ENCODE measurements at places on chromosomes 2 and 18. TPM values are rescaled to one million over a fixed set of nuclear protein-coding genes. Genes with fewer than 3 reads are reported as not detected.

Gene CPLX4
- total RNA-seq = not detected

Gene ANKRD30B
- total RNA-seq = not detected

Gene IL1B
- 4.4 TPM for total RNA-seq

Gene SERPINB13
- total RNA-seq = not detected

DNA sequence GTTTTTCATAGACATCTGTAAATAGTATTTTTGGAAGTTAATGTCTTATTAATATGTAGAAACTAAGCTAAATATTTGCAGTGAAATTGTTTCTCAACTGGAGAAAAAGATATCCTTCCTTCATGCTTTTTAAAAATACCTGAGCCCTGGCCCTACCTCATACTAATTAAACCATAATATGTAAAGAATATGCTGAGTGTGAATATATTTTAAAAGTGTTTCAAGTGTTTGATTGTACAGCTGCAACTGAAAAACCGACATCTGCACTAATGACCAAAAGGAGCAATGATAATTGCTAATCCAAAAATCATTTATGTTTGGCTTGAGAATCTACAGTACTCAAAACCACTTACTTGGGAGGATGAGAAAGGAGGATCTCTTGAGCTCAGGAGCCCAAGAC lies 156.7 kb downstream of the MBD5 start:
- no peaks in the 10 kb centered on the region for H3K4me1 ChIP-seq
- H3K27me3 ChIP-seq = no peaks in the 10 kb centered on the region
- no peak overlapping the region for H3K4me3 ChIP-seq
- peaks cover 3% of the 10 kb centered on the region for H3K36me3 ChIP-seq
- no peak for DNase-seq
- no peak overlapping the region for H3K27ac ChIP-seq

DNA sequence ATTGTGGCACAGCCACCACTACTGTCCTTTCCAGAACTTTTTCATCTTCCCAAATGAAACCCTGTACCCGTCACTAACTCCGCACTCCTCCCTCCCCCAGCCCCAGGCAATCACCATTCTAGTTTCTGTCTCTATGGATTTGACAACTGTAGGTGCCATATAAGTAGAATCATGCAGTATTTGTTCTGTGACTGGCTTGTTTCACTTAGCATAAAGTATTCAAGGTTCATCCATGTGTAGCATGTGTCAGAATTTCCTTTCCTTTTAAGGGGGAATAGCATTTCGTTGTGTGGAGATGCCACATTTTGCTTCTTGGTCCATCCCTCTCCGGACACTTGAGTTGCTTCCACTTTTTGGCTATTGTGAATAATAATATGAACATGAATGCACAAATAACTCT lies 842 bp upstream of the CKAP2L start:
- H3K27ac ChIP-seq = no peak overlapping the region
- H3K27me3 ChIP-seq = no peaks in the 10 kb centered on the region
- H3K4me1 ChIP-seq = peaks cover 9% of the 10 kb centered on the region
- H3K4me3 ChIP-seq = peak overlapping the region; percentile 61
- DNase-seq = no peak
- H3K36me3 ChIP-seq = no peaks in the 10 kb centered on the region

DNA sequence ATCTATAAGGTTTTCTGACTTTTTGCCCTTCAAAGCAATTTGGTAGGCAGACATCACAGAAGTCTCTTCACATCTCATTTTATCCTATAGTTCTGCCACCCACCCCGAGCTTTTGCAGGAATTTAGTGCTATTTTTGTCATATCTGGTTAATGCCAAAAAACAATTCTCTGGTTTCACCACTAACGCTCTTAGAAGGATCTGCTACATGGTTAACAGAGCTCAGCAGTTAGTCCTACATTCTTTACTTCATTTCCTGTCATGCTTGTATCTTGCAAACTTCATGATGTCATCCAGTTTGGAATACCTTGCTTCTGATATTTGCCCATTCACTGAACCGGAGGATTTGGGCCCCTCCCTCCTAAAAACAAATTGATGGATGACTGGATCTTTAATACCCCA lies 116.8 kb upstream of the SERPINE2 start:
- no peaks in the 10 kb centered on the region for H3K27me3 ChIP-seq
- no peak for DNase-seq
- no peaks in the 10 kb centered on the region for H3K4me1 ChIP-seq
- H3K36me3 ChIP-seq = no peaks in the 10 kb centered on the region
- no peak overlapping the region for H3K27ac ChIP-seq
- H3K4me3 ChIP-seq = no peak overlapping the region

- no peaks in the 10 kb centered on the region for H3K27me3 ChIP-seq
- H3K4me1 ChIP-seq = no peaks in the 10 kb centered on the region
- H3K4me3 ChIP-seq = no peak overlapping the region
- DNase-seq = no peak
- no peak overlapping the region for H3K27ac ChIP-seq
These were observed 90.6 kb upstream of the CYP26B1 start for GRCh38 chr2:72238311-72238710.

GRCh38 chr18:42480441-42480840 lies 525.4 kb downstream of the PIK3C3 start:
- no peaks in the 10 kb centered on the region for H3K36me3 ChIP-seq
- no peak overlapping the region for H3K27ac ChIP-seq
- H3K27me3 ChIP-seq = no peaks in the 10 kb centered on the region
- no peaks in the 10 kb centered on the region for H3K4me1 ChIP-seq

DNA sequence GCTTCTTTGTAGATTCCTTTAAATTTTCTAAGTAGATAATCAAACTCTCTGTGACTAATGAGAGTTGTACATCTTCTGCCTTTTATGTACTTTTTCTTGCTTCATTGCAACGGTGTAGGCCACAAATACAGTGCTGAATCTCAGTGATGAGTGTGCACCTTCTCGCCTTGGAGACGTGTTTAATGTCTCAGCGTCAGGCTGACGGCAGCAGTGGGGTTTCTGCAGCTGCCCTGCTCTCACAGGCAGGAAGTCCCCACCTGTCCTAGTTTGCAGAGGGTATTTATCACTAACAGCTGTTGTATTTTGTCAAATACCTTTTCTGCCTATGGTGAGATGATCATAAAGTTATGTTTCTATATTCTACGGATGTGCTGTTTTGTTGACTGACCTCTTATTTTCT lies 13.3 kb downstream of the AGXT start:
- H3K36me3 ChIP-seq = no peaks in the 10 kb centered on the region
- no peak for DNase-seq
- H3K4me3 ChIP-seq = no peak overlapping the region
- H3K4me1 ChIP-seq = no peaks in the 10 kb centered on the region
- H3K27ac ChIP-seq = no peak overlapping the region
